ENCODE measurements at places on chromosomes 6 and 20.
A peak's percentile ranks its signal among the peaks of the same experiment; 100 is the strongest.

GRCh38 chr20:63696628-63697356 lies at the start of gene TNFRSF6B:
TSS of gene TNFRSF6B (plus strand) at chr20:63696652. CDS start at chr20:63696768, 116 bp downstream.
- no peak for DNase-seq

- DNase-seq, result no peak
These were observed 133.2 kb downstream of the B3GAT2 start for GRCh38 chr6:70823651-70824050.

DNA sequence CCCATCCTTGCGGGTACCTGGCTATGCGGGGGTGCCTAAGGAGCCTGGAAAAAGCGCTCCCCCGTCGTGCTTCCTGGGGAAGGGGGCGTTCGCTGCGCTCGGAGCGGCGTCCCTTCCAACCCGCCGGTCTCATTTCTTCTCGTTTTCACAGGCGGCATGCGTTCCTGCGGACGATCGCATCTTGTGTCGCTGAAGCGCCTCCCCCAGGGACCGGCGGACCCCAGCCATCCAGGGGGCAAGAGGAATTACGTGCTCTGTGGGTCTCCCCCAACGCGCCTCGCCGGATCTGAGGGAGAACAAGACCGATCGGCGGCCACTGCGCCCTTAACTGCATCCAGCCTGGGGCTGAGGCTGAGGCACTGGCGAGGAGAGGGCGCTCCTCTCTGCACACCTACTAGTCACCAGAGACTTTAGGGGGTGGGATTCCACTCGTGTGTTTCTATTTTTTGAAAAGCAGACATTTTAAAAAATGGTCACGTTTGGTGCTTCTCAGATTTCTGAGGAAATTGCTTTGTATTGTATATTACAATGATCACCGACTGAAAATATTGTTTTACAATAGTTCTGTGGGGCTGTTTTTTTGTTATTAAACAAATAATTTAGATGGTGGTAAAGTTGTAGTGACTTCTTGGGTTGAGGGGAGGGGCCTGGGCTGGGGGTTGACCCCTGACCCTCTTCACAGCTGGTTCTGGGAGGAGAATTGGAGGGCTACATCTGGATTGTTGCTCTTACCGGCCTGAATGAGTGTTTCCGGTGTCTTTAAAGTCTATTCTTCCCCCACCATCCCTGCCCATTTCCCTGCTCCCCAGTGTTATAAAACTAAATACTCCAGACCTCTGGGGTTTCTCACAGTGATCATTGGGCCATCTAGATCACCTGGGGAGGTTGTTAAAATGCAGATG lies 1.1 kb downstream of the ID1 start:
- DNase-seq, result no peak

DNA sequence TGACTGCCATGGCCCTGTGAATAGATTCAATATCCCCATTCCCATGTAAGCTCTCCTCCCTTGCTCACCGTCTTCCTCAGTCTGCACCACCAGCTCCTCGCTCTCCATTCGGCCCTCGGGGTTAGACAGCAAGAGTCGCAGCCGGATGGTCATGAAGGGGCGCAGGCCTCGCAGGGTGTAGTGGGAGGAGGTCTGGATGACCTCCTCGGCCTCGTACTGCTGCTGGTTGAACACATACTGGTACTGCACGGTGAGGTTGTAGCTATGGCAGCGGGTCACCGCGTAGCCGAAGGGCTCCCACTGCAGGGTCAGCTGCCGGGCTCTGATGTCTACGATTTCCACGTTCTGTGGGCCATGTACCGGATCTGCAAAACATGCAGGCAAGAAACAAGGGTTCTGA lies 717.5 kb downstream of the PTPRT start:
- DNase-seq, result no peak

DNA sequence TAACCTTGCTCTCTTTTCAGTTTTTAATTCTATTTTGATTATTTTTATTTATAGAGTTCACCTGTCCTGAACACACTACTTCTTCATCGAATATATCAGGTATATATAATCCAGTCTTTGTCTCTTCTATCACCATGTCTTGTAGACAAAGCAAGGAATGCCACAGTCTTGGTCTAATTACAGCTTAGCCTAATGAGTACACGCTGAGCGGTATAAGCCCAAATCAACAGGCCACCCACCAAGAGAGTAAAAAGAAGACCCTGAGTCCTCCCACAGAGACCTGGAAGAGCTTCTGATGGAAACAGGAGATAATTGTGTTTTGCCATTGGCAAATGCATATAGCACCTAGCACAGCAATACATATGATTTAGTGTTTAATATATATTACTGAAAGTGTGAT lies 68.7 kb upstream of the TCF21 start:
- DNase-seq, result no peak

- DNase-seq, result no peak
These were observed 122.6 kb downstream of the SGK1 start for GRCh38 chr6:134195164-134195906.

DNA sequence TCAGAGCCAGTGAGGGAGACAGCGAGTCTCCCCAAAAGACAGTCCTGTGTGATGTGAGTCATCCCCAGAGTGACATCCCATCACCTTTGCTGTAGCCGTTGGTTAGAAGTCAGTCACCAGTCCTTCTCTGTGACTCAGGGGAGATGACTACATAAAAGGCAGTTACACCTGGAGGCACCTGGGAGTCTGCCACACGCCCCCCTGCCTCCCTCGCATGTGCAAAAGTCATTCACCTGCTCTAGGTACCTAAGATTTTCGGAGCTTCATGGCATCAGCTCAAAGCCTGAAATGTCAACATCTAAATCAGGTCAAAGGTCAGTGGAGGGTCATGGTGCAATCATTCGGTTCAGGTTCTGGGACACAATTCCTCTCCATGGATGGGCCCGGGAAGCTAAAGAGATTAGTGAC lies 50.3 kb downstream of the PRR18 start:
- DNase-seq, result no peak

- DNase-seq, result no peak
These were observed 136.0 kb downstream of the CCDC170 start for GRCh38 chr6:151629791-151630190.

- DNase-seq, result no peak
These were observed 9.3 kb upstream of the NEDD9 start for GRCh38 chr6:11241793-11242201.

- no peak for DNase-seq
These were observed 20.6 kb downstream of the PPP1R16B start for GRCh38 chr20:38825901-38826625.

DNA sequence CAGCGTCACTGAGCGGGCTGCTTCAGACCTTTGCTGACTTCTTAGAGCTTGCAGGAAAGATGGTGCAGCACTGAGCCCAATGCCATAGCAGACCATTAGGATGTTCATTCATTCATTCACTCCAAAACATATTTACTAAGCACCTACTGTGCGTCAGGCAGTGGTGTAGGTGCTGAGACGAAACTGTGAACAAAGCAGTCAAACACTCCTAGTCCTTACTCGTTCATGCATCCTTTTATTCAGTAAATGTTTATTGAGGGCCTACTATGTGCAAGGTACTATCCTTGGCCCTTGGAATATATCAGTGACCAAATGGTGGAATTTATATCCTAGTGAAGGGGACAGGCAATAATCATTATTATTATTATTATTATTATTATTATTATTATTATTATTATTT lies 76.6 kb downstream of the TOX2 start:
- DNase-seq, result no peak

DNA sequence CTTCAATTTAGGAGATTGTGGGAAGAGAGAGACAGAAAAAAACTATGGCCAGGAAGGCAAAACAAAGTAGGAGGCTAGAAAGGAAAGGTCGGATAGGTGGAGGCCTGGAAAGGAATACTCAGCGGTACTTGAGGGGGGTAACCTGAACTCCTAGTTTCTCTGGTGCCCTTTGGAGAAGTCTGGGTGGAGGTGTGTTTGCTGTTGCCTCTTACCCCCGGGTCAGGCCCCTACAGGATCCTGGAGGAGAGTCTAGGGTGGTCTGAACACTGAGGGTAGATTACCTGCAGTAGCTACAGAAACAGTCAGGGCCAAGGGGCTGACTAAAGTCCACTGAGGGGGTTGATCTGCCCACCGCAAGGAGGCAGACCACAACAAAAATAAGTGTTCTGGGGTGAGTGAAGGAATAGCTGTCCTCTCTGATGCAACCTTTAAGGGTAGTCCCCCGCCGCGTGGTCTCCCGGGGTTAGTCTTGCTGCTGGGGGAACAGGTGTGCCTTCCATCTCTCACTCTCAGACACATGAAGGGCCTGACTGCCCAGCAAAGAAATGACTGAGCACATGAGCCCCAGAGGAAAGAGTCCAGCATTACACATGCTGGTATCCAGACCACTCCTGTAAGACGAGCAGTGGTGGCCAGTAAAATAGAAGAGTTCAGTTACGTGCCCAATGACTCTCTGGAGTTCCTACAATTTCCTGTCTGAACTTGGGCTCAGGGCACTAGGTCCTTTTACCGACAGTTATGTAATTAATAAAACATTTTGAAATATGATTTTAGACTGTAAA lies 59.5 kb downstream of the MTHFD1L start:
- no peak for DNase-seq

- DNase-seq, result no peak
These were observed 9.6 kb upstream of the BEND3 start for GRCh38 chr6:107124934-107125348.

DNA sequence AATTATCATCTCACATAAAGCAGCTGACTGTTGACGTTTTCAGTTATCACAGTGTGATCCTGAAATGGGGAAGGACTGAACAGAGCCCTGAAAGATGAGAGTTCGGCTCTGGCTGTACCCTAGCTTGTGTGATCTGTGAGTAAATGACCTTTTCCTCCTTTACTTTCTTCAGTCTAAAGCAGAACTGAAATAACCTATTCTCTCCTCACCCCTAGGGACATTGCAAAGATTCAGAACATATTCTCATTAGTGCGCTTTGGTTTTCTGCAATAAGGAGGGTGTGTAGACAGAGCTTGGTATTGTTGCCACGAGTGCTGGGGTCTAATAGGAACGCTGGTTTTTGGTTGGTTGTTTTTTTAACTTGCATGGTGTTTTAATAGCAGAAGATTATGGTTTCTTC lies 16.7 kb downstream of the FARS2 start:
- no peak for DNase-seq

DNA sequence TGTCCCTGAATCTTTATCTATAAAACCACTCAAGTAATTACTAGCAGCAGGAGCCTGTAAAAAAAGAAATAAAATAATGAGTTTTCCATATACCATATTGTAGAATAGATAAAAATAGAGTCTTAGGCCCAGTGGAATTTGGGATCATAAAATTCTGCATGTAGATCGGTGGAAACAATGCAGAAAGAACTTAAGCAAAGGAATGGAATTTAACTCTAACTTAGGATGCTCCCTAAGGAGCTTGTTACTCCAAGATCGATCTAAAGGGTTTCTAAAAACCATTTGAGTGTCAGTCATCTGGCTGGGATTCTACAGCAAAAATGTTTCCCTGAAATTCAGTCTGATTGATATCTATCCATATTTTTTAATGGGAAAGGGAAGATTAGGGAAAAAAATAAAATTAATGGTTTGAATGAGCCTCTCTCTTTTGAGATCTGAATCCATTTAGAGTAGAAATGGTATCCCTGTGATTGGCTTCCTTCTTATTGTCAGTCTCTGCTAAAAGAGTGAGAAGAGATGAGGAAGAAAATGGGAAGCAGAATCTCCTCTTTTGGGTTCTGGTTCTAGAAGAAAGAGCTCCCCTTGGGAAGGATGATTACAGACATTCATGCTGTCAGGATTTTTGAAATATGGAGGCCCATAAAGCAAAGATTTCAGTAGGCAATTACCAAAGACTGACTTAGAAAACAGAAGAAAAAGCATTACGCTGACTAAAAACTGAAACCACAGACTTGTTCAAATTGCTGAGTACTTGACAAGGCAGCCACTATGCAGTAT lies 564.3 kb upstream of the MARCKS start:
- DNase-seq, result no peak

- DNase-seq, result peak; percentile 70
These were observed 77.1 kb downstream of the SGK1 start for GRCh38 chr6:134240665-134241431.

DNA sequence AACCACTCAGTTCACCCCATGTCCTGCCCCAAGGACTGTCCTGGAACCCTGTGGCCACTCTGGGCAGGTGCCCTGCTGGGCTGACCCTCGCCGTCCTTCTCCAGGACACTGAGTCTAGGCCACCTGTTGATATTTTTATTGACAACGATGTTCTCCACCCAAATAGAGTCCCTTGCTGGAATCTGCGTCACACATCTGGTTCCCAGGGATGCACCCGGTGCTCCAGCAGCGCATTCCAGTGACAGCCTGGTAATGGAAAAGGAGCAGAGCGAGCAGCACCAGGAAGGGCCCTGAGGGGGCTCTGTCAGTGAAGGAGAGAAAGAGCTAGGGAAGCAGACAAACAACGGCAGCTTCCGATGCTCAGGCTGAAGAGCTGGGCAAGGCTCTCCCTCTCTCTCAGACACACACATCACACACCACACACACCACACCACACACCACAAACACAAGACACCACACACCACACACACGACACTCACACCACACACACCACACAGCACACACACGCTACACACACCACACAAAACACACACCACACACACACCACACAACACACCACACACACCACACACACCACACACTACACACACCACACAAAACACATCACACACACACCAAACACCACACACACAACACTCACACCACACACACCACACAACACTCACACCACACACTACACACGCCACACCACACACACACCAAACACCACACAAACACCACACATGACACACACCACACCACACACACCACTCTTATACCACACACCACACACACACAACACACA lies 117.9 kb upstream of the THBS2 start:
- no peak for DNase-seq

DNA sequence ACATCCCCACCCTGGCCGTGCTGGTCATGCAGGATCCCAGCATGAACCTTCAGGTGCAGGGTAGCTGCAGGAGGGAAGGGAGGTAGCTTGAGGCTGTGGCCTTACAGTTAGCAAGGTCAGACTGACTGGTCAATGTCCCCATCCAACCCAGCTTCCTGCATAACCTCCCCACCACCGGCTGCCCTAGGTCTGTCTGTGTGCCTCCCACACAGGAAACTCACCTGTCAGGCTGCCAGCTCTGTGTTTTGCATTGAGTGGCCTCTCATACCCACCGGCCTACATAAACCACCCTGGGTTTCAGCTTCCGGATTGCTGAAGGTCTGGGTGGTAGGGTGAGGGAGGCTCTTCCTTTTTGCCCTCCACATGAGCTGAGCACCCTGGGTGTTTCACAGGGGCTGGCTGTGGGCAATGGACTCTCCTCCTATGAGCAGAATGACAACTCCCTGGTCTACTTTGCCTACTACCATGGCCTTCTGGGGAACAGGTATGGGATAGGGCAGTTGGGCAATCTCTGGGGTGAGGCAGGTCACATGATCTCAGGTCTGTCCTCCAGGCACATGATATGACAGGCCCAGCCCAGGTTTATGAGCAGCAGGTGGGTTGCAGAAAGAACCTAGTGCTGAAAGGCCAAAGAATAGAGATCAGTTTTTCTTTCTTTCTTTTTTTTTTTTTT lies 1.8 kb downstream of the CTSA start:
- DNase-seq, result no peak

- DNase-seq, result no peak
These were observed 13.5 kb downstream of the IL22RA2 start for GRCh38 chr6:137159912-137160311.

DNA sequence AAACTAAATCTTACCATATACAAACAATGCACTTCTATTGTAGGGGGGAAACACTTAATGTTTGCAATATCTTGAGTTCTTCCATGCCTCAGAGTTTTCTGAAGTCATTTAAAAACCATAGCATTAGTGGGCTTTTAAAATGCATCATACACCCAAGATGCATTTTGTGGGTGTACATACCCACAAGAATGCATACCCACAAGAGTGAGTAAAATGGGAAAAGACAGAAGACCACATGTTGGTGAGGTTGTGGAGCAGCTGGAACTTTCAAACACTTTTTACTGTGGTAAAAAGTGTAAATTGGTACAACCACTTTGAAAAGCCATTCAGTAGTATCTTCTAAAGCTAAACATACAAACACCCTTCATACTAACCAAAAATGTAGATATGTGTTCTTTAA lies 57.5 kb downstream of the CYB5R4 start:
- DNase-seq, result no peak
